ENCODE measurements at places on chromosomes 2 and 18. TPM values are rescaled to one million over a fixed set of nuclear protein-coding genes. Genes with fewer than 3 reads are reported as not detected.

- ATAC-seq = no peak
Measured at GRCh38 chr2:215598376-215598975, 162.6 kb upstream of the FN1 start.

Gene NAT8
- total RNA-seq = 0.43 TPM

- ATAC-seq = peak; percentile 71
Measured at GRCh38 chr2:169824373-169825333, at the start of gene METTL5. TSS of gene METTL5 (minus strand) at chr2:169824905. CDS start at chr2:169824597, 308 bp downstream.

GRCh38 chr2:173997269-173997668, 32.1 kb upstream of the SP3 start:
- no peak for ATAC-seq

GRCh38 chr18:8538935-8539334, 70.3 kb upstream of the RAB12 start:
- no peak for ATAC-seq

Gene IGFBP2
- 451 TPM for total RNA-seq

DNA sequence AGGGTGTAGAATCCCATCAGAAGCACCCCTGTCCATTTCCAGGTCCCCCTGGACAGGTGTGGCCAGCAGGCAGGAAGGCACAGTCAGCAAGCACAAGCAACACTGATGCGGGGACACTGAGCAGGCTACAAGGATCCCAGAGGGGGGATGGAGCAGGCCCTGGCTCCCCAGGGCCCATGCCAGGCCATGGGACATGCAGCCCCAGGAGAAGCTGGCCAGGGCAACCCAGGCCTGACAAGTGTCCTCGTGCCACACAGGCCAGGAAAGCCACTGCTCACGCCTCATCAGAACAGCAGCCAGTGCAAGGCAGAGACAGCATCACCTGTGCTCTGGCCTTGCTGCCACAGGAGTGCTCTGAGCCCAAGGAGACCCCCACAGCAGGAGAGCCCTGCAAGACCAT, 14.1 kb upstream of the GPC1 start:
- ATAC-seq = no peak

GRCh38 chr2:218271487-218271797, 1.1 kb downstream of the PNKD start:
- no peak for ATAC-seq

Gene CXCR2
- total RNA-seq = 0.25 TPM

DNA sequence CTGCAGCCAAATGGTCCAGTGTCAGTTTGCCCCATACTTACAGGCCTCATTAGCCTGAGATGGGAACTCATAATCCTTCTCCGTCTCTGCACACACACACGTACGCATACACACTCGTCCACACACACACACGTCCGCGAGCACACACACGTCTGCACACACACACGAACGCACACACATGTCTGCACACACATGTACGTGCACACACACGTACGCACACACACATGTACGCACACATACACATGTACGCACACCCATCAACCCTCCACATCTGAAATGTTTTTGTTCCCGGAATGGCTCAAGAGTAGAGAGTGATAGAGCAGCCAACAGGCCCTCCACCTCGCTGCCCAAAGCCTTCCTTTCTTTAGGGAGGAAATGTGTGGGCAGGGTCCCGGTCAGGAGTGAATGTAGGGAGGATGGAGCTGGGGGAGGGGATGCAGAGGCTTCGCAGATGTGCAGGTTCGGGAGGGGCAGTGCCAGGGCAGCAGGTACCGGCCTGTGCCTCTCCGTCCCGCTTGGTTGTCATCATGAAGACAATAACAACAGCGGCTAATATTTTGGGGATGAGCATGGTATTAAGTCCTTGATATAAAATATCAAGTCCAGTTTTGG, 52.7 kb downstream of the PTGR3 start:
- no peak for ATAC-seq

DNA sequence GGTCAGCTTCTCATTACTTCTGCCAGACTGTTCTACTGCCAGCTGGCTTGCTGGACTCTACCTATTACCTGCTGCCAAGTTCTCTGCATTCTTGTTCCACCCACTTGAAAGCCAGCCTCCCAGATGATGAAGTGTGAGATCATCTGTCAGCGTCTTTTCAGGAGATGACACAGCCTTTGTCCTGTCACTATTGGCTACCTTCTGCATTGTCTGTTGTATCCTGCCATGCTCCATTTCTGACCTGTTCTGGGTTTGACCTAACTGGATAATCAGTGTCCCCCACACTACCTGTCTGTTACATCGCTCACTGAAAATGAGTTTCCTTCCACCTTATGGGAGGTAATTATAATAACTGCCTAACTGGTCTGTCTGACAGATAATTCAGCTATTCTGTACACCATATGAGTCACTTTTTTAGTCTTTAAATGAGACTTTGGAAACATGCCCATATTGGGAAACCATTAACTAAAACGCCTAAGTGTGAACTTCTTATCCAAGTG, 520.6 kb downstream of the METTL4 start:
- no peak for ATAC-seq

GRCh38 chr2:20999906-21000645, 43.8 kb downstream of the APOB start:
- no peak for ATAC-seq

DNA sequence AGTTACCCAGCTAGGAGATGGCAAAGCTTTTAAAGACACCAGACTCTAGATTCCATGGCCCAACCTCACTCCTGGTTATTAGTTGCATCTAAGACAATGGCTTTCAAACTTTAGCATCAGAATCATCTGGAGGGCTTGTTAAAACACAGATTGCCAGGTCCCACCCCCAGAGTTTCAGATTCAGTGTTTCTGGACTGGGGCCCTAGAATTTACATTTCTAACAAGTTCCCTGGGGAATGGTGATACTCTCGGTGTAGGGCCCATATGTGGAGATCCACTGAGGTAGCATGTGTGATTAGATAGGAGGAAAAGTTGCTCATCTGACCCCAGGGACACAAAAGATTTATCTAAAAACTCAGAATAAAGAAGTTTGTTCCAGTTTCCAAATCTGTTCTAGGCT, 14.5 kb upstream of the TTR start:
- no peak for ATAC-seq
